NCI-H1694 (cell line): ENCODE measurements at places on chromosomes 6 and 20.

GRCh38 chr20:14778875-14779274, 441.5 kb upstream of the FLRT3 start:
- DNase-seq: no peak

DNA sequence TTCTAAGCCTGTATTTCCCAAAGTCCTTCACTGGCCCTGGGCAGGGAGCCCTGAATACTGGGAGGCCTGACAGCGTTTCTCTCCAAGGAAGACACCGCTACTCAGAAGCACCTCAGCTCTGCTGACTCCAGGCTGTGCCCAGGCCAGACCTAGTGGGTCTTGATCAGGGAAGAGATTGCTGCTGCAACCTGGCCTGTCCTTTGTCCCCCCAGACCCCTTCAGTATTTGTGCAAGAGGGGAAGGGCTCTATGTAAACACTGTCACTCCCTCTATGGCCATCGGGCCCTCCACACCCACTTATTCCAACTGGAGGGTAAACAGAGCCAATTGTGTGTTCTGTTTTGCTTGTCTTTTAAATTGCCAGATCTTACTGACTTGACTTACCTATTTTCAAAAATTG, 20.6 kb downstream of the PLEKHG1 start:
- DNase-seq: no peak

GRCh38 chr20:59966428-59966827, 8.2 kb downstream of the CDH26 start:
- DNase-seq: no peak

DNA sequence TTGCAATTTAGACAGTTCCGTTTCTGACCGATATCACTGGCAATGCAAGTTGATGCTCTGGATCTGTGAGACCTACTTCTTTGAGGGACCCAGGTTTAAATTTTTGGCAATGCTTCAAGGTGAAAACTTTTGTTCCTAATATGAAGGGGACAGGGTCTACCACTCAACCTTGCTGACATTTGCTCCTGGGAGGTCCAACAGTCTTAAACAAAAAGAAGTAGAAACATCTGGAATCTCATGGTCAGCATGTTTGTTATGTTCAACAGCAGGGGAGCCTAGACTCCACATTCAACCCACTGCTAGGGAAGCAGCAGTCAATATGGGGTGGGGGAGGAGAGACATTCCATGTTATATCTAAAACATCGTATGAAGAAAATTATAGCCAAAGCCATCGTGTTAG, 196.4 kb downstream of the SIM1 start:
- no peak for DNase-seq

DNA sequence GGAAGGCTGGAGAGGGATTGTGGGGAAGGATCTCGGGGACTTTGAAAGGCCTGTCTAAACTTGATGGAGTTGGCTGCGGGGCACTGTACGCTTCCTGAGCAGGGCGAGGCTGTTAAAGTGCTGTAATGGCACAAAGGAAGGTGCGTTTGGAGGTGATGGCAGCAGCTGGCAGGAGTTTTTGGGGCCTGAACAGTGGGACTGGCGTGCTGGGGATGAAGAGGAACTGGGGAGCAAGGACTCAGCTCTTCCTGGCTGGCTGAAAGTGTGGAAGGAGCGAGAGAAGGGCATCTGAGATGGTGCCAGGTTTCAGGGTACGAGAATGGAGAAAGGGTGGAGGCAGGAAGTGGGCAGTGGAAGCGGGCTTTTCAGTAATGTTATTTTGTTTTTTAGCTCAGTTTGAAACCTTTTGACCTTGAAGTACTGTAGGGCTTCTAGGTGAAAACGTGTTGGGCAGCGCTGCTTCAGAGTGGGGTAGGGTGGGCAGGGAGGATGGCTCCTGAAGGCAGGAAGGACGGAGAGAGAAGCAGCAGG, 8.0 kb downstream of the TMEM181 start:
- DNase-seq: no peak

DNA sequence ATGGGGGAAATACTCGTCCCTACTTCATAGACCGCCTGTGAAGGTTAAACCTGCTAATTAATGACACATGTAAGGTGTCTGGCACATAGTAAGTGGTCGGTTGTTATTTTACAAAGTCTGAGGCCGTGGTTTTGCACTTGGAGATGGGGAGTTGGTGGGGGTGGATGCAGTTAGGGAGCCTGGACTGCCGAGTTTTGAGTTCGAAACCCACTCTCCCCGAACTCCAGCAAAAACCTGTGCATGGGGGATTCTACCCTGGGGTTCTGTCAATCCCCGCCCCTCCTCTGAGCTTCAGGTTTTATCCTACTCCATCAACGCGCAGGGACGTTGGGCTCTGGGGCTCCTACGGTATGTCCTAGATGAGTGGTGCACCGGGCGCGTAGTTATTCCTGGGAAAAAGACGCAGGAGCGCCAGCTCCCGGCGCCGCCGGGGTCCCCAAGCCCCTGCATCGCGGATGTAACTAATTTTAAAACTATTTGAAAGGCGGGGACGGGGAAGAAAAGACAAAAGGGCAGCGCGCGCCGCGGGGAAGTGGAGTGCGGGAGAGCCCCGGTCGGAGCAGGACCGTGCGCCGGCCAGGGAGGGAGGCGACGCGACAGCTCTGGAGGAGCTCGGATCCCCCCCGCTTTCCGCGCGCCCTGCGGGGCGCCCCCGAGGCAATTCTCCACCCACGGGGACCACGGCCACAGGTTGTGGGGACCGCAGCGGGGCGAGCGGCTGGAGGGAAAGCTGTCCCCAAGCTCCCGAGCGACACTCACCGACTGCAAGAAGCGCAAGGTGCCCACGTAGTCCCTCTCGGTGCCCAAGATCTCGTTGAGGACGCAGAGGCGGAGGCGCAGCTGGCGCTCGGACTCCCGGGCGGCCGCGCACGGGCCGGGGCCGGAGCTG, 672 bp downstream of the PREX1 start:
- no peak for DNase-seq

DNA sequence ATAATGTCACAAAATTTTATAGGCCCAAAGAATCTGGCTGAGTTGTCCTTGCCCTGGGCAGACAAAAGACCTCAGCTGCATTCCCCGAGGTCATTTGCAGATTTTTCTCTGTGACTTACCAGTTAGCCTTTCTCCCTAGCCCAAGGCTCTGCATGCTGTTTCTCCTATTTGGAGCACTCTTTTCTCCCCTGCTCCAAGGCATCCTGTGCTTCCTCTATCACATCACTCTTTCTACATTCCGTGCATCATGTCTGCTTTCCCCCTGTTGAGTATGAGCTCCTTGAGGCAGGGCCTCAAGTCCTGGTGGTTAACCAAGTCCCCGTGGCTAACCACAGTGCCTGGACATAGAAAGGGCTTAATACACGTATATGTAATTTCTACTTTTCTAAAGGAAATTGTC, 593 bp upstream of the GSTA3 start:
- no peak for DNase-seq

DNA sequence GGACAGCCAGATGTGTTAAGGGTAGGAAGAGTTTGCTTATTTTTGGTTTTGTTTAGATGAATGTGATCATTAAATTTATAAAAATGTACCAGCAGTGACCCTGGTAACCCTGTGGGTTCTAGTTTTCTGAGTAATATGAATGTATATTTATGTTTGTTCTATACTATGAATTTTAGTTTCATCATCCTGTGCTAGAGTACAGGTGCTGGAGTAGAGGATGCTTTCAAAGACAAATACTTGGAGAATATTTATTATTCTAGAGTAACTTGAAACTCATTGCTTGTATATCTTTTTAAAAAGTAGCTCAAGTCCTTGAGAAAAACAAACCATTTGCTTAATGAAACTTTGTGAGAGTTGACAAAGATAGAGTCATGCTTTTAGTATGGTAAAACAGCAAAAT, 7.8 kb downstream of the LRRC1 start:
- DNase-seq: no peak

DNA sequence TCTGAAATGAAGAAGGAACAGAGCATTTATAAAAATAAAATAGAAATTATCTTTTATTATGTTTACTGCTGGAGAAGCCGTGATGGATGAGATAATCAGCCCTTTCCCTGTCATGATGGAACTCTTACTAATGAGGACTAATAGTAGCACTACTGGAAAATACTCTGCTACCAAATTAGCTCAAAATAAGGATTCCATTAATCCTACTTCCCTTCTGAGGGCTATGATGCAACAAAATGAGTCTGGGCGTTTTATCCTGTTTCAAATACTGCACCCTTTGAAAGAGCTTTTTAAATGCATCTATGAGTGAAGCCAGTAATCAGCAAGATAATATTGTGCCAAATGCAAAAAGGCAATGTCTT, 59.3 kb upstream of the CARMIL1 start:
- no peak for DNase-seq

DNA sequence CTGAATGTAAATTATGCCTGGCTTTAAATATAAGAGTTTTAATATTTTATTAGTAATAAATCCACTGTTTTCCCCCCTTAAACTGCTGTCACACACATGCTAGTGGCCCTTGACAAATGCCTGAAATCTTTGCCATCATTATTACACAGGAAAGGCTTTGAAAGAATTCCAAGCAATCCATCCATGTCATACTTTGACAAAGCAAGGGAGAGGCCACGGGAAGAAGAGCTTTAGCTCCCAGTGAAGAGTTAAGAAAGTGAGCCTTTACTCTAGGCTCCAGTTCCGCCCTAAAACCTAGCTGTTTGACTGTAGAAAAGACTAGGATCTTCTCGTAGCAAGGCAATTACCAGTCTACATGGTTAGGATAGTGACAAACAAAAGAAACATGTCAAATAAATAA, 147.9 kb downstream of the GMDS start:
- DNase-seq: no peak

GRCh38 chr6:149057464-149057840, 260.1 kb upstream of the TAB2 start:
- no peak for DNase-seq
